ENCODE measurements at places on chromosomes 16 and 17. TPM values are rescaled to one million over a fixed set of nuclear protein-coding genes. Genes with fewer than 3 reads are reported as not detected.

PRSS36 gene
- 1.0 TPM for total RNA-seq

CDH11 gene
- not detected for total RNA-seq

CNTNAP4 gene
- total RNA-seq: not detected

HP gene
- not detected for total RNA-seq

TRPV2 gene
- total RNA-seq: 29.1 TPM

ATP6V0A1 gene
- 25.5 TPM for total RNA-seq

LGALS9B gene
- total RNA-seq: not detected

CACNG4 gene
- not detected for total RNA-seq

NECAB2 gene
- not detected for total RNA-seq

- no peak for DNase-seq
These were observed at the start of gene LCAT for GRCh38 chr16:67943619-67944504. Gene LCAT, minus strand, starts transcription at chr16:67944120. Its CDS starts 19 bp downstream, at chr16:67944101.

GRCh38 chr17:7782240-7782639 lies 51.8 kb upstream of the KDM6B start:
- DNase-seq: no peak

- no peak for DNase-seq
These were observed 19.9 kb upstream of the GHDC start for GRCh38 chr17:42214156-42214555.

GRCh38 chr16:86022381-86022960 lies 123.5 kb downstream of the IRF8 start:
- DNase-seq: peak; percentile 21

GRCh38 chr17:34366010-34366409 lies 3.0 kb upstream of the CCL1 start:
- no peak for DNase-seq

- DNase-seq: no peak
These were observed 41.4 kb upstream of the ANKFN1 start for GRCh38 chr17:56111706-56112485.

- DNase-seq: no peak
These were observed 263.9 kb downstream of the CNTNAP4 start for GRCh38 chr16:76541070-76541469.

DNA sequence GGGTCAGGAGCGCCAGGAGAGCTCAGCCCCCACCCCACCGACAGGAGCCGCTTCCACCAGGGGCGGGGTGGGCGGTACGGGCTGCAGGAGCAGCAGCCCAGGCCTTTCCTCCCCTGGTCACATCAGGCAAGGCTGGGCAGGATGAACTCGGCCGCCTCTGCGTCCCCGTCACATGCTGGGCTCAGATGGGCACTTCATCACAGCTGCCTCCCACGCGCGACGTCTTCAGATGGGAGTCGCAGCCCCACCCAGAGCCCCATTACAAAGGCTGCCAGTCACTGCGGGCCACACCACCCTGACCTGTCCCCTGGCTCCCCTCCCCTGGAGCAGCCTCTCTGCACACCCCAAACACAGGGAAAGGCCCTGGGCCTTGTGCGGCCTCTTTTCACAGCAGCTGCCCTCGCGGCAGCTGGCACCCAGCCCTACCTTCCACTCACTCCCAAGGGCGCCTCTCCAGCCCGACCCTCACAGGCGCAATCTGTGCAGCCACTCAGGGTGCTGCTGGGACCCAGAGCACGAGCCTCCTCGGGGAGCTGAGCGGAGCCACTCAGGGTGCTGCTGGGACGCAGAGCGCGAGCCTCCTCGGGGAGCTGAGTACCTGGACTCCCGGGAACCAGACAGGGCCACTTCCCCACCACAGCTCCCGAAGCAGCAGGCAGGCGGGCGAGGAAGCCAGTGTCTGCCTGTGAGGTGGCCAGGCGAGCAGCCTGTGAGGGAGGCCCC lies 4.7 kb downstream of the ZNF598 start:
- DNase-seq: no peak

- DNase-seq: no peak
These were observed 68.1 kb upstream of the ZNF750 start for GRCh38 chr17:82907797-82908542.

DNA sequence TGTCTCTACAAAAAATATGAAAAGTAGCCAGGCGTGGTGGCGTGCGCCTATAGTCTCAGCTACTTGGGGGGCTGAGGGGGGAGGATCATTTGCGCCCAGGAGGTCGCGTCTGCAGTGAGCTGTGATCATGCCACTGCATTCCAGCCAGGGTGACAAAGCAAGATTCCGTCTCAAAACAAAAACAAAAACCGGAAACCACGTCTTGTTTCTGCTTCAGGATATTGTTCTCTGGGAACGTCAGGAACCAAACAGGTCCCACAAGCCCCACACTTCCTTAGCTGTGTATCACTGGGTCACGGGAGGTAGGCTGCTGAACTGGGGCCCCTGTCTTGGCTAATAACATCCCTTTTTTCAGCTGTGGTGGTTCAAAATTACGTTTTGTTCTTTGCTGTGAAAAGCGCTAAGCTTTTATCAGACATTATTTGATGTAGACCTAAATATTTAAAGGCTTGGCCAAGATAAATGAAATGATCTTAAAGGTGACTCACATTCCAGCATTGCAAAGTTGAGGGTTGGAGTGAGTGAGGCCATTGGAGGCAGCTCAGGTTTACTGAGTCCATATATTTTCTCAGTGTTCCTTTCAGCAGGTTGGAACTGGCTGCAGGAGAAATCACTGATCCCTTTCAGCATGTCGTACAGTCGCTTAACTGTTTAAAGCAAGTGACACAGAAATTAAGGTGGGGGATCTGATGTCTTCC lies 16.4 kb upstream of the SEC14L1 start:
- DNase-seq: no peak

DNA sequence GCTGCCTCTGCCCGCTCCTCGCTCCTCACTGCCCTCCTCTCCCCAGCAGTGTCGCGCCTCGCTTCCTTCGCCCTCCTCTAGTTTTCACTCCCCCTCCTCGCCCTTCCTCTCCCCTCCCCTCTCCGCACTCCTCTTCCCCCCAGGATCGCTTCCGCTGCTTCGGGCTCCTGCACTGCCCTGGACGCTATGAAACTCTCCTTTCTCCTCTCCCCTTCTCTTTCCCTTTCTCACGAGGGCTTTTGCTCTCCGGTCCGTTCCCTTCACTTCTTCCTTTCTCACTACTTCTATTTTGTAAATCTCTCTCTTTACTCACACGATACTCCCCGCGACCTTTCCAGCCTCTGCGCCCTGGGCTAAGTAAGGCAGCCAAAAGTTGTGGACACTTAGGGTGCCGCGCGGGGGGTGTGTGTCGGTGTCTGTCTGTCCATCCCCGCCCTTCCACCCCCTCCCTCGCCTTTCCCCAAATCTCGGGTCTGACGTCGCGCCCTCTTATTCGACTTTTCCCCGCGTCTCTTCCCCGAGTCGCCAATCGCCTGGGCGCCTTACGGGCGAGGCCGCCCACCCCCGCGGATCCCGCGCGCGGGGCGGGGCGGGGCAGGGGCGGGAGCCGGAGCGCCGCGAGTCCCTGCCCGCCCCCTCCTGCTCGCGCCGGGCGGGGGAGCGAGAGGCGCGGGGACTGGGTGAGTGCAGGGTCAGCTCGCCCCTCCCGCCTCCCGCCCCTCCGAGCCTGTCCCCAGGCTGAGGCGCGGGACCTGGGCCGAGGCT lies at the start of gene IRX3:
IRX3 (minus strand) TSS at position 422 of the 765 bp plus-strand sequence. CDS start 737 bp downstream, outside the sequence.
- DNase-seq: no peak

DNA sequence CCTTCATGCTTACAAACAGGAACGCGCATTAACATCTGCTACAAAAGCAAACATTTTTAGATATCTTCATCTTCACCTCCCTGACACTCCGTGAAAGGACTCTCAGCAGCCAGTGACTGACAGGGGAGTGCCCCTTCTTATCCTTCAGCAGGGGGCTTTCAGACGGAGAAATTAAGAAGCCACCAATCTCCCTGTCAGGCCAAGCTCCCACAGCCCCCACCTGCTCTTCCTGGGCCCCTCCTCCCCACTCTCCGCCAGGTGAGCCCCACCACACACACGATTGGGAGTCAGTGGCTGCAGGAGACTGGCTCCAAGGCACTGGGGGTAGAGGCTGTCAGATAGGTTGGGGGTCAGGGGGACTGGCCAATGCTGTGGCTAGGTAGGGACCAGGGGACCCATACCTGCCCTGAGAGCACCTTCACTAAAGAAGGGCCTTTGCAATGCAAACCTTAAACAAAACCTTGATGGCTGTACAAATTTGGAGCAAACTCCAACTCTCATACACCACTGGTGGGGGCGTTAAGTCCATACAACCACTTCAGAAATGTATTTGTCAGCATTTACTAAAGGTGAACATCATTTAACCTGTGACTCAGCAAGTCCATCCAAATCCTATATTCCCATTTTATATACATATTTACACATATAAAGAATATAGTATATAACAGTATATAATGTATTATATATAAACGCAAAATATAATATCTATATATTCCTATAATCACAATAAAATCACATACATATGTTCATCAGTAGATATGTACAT lies 232.2 kb downstream of the ZNF423 start:
- peak; percentile 21 for DNase-seq

DNA sequence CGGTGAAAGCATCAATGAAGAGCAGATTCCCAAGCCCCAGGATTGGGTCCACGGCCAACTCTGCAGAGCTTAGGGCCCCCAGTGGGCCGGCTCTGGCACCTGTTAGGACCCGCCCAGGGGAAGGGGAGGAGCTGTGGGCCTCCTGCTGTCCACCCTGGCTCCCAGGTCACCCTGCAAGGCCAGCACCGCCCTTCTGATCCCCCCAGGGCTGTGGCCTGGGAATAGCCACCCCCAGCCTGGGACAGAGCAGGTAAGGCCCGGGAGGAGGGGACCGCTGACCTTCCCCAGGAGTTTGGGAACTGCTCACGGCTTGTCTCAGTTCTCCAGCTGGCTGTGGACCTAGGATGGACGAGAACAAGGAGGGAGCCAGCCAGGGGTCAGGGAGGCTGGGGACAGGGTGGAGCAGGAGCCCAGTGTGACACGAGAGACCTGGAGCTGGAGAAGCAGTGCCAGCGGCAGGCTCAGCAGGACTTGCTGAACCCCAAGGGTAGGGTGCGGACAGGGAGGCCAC lies 39.3 kb upstream of the SLC38A10 start:
- no peak for DNase-seq

- DNase-seq: no peak
These were observed 47.8 kb downstream of the ANKRD11 start for GRCh38 chr16:89442588-89442987.

DNA sequence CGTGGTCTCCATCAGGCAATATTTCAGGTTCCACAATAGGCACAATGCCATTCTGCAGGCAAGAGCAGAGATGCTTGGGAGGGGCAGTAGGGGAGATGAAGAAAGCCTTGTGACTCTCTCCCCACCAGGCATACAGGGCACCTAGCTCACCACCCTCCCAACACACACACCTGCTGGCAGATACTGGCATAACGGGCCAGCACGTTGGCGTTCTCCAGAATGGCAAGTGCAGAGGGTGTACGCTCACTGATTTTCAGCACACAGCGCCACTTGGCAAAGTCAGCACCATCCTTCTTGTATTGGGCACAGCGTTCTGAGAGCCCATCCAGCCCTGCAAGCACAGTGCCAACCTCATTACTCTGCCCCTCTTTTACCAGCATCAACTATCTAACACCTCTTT lies 2.2 kb downstream of the ALDOC start:
- no peak for DNase-seq

GRCh38 chr17:78111727-78112517 lies 16.6 kb downstream of the TMC6 start:
- no peak for DNase-seq

DNA sequence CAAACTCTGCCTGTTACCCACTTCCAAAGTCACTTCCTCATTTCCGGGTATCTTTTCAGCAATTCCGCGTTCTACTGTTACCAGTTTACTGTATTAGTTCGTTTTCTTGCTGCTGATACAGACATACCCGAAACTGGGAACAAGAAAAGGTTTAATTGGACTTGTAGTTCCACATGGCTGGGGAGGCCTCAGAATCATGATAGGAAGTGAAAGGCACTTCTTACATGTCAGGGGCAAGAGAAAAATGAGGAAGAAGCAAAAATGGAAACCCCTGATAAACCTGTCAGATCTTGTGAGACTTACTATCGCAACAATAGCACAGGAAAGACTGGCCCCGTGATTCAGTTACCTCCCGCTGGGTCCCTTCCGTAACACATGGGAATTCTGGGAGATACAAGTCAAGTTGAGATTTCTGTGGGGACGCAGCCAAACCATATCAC lies 30.9 kb downstream of the PAFAH1B1 start:
- no peak for DNase-seq

- DNase-seq: no peak
These were observed 29.8 kb downstream of the PRSS54 start for GRCh38 chr16:58264961-58265479.

DNA sequence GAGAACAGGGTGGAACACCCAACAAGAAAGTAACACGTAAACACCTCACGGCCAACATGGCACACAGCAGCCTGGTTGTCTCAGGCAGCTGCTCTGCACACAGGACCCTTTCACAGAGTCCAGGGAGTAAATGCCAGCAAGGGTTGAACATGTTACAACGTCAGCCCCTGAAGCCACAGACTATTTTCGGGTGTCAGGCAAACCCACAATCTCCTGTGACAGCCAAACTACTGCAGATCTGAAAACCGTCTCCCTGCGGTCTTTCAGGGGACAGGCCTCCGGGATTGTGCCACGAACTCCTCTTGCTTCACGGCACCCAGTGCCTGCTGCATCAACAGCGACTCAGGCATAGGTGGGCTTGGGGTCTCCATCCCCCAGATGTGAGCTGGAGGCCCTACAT lies 127.7 kb downstream of the XYLT1 start:
- peak; percentile 40 for DNase-seq

GRCh38 chr17:43524945-43525575 lies 21.1 kb downstream of the ETV4 start:
- no peak for DNase-seq

- no peak for DNase-seq
These were observed 127.3 kb upstream of the NUDT7 start for GRCh38 chr16:77594799-77595596.

GRCh38 chr17:4946312-4946976 lies 1.9 kb downstream of the PFN1 start:
- no peak for DNase-seq

DNA sequence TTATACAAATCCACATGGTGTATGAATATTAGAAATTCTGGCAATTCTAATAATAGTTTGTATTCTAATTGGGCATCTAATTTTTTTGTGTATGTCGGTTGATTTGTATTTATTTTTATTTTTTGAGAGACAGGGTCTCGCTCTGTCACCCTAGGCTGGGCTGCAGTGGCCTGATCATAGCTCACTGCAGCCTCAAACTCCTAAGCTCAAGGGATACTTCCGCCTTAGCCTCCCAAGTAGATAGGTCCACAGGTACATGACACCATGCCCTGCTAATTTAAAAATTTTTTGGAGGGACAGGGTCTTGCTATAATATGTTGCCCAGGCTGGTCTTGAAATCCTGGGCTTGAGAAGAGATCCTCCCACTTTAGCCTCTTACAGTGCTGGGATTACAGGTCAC lies 104.6 kb downstream of the TRIM37 start:
- no peak for DNase-seq

GRCh38 chr17:13792314-13792713 lies 190.6 kb upstream of the HS3ST3A1 start:
- DNase-seq: no peak

Measured in activated naive CD4-positive, alpha-beta T cell treated with anti-CD3 and anti-CD28 coated beads, Interleukin-2, amount 50 U/mL, for 72 hours (primary cell).